ENCODE measurements at places on chromosomes 5 and 9.

- no peak for DNase-seq
Observed at GRCh38 chr5:138472353-138472752, 7.1 kb downstream of the EGR1 start.

DNA sequence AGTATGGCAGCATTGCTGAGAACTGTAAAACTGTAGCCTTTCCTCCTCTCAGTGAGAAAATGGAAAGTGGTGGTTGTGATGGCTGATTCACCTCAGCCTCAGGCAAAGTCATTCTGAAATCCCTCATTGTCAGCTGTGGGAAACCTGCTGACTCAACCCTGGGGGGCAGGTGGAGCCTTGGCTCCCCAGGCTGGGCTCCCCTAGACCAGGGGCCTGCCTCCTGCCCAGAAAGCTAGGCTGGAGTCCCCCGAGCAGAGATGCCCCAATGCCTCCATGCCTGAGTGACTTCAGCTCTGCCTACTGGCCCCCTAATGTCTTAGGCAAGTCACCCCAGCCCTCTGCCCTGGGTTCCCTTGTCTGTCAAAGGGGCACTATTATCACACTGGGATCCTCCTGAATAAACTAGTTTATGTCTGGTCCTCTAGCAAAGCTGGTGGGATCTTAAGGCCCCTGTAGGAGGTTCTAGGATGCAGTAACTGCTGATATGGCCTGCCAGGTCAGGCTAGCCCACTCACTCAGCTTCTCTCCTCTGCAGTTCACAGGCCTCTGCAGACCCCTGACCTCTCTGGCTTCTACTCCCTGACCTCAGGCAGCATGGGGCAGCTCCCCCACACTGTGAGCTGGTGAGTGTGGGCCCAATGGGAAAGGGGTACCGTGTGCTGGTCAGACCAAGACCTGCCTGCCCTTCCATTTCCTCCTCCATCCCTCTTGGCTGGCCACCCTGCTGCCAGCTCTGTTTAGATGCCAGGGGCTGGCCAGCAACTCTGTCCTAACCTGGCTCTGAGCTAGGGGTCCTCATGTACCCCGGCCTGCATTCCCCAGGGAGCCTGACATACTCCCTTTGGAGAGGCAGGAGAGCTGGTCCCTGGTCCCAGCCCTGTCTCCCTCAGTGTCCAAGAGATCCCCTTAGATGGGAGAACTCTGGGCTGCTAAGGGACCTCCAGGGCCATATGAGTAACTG, 24.2 kb downstream of the TCF7 start:
- DNase-seq = peak; percentile 86

DNA sequence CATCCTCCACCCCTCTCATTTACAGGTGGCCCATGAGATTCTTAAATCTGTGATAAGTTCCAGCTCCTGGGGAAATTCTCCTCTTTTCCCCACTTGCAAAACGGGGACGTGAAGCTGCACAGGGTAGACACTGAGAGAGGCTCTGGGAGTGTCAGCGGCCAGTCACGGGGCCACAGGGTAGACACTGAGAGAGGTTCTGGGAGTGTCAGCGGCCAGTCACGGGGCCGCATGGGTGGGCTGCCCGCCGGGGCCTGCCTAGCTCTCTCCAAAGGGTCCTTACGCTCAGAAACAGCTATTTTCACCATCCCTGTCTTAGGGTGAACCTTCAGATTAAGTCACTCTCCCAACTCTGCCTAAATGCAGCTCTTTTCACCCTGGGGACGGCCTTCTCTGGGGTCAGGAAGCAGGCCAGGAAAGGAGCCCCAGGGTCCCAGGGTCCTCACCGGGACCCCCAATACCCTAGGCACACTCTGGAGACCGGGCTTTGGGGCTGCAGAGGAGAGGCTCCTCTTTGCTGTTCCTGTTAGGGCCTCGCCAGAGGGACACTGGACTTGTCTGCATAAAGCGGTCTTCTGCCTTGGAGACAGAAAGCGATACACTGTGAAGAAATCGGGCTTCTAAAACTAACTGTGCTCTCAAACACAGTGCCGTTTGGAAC, 1.5 kb downstream of the FAM78A start:
- no peak for DNase-seq

DNA sequence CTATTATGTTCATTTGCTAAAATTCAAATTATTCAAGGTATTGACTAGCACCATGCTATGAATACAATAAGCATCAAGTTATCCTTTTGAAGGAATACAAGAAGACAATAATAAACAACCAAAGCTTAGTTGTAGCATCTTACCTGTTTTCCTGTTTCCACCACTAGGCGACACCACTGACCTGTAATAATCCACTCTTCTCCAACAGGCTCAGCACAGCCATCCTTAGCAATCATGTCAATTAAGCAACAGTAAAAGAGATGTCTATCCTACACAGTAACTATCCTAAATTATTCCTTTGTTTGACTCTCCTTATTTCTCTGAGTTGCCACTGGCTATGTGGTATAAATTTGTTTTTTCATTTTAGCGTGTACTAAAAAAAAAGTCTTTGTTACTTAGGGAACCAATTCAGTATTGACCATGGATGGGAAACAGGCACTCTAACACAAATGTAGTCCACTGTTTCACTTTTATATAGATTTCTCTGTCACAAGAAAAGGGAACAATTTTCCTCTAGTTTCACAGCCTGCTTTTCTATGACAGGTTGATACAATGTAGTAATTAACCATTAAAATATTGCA, 46.2 kb downstream of the PCA3 start:
- DNase-seq = peak; percentile 84

All from foreskin fibroblast (primary cell).